Stimulated activated CD8-positive, alpha-beta memory T cell treated with anti-CD3 and anti-CD28 coated beads, Interleukin-4, amount 100 ng/mL, for 1 hour (primary cell): ENCODE measurements at places on chromosomes 6 and 20.

- no peak for DNase-seq
Measured at GRCh38 chr20:19885594-19885938, 127.5 kb downstream of the RIN2 start.

DNA sequence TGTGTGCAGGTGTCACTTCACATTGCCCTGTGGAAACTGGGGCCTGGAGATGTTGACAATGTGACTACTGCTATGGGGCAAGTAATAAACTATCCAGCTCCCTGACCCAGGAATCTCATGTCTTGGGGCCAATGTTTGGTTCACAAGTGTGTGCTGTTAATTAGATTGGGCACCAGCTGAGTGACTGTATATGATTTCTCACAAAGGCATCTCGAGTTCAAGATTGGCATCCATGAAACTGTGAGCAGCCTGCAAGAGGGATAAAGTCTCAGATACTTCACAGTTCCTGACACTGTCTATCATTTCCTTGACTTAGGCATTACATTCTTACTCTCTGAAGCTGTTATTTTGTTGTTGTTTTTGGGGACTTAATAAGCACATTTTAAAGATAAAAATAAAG, 264.0 kb downstream of the PRKN start:
- no peak for DNase-seq

- no peak for DNase-seq
Measured at GRCh38 chr20:61125546-61126180, 126.4 kb upstream of the CDH4 start.

- no peak for DNase-seq
Measured at GRCh38 chr6:14381829-14382677, 264.5 kb downstream of the CD83 start.

- DNase-seq: no peak
Measured at GRCh38 chr20:3203315-3204123, 963 bp downstream of the DDRGK1 start.

DNA sequence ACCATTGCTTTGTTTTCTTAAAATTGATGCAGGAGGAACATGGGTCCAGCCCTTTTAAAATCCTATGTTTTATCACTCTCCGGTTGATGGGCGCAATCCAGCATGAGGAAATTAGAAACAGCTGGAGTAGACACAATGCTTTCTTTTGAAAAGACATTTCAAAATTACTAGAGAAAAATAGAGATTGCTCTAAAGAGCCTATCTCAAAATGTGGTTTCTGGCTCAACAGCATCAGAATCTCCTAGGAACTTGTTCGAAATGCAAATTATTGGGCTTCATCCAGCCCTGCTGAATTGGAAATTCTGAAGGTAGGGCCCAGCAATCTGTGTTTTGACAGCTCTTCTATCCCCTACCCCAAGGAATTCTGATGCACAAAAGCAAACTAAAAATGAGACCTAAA, 190.8 kb upstream of the BMP2 start:
- no peak for DNase-seq

DNA sequence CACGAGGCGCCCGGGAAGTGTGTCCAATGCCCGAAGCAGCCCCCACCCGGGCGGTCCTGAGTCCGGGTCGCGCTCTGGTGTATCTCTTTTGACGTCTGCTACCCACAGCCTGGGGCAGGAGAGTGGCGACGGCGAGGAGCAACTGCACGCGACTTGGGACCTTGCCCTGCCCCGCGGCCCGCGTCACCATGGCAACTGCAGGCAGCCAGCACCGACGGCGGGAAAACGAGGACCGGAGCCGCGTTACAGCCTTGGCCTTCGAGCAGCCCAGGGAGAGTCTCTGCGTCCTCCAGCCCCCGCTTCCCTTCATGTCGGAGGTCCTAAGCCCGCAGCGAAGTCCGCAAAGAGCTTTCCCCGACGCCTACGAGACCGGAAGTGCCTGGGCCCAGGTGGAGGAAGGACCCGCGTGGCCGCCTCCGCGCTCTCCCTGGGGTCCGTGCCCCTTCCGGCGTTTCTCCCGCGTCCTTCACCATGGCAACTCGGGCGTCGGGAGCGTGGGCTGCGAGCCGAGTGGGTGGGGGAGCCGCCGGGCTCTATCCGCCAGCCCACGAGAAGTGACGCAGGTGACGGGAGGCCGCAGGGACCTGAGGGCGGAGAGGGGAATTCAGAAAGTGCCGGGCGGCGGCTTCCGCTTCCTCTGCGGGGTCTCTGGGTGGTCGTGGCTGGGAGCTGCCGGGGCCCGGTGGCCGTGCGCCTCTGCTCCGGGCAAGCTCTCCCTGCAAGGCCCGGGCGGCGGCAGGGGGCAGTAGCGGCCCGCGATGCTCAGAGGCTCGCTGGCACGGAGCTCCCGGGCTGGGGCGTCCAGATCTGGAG, 88.6 kb upstream of the TGM3 start:
- peak; percentile 9 for DNase-seq

- no peak for DNase-seq
Measured at GRCh38 chr6:43052842-43053544, 658 bp downstream of the CUL7 start.

GRCh38 chr6:11224252-11224965, 8.1 kb downstream of the NEDD9 start:
- DNase-seq: no peak

GRCh38 chr20:926670-927069, 10.5 kb upstream of the ANGPT4 start:
- DNase-seq: no peak

DNA sequence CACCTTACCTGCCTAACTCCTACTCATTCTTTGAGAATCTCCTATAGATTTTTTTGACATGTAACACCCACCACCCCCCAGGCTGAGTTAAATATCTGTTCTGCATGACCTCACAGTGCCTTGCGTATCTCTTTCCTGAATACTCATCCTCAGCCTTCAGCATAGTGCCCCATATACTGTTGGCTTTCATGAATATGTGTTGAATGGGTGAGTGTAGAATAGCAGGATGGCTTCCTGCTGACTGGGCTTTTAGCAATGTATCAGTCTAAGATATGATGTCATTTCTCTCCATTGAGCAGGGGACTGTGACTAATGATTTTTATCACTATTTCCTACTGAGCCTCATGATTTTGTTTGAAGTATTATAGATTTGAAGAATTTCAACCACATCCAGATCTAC, 361.6 kb upstream of the MARCKS start:
- no peak for DNase-seq

DNA sequence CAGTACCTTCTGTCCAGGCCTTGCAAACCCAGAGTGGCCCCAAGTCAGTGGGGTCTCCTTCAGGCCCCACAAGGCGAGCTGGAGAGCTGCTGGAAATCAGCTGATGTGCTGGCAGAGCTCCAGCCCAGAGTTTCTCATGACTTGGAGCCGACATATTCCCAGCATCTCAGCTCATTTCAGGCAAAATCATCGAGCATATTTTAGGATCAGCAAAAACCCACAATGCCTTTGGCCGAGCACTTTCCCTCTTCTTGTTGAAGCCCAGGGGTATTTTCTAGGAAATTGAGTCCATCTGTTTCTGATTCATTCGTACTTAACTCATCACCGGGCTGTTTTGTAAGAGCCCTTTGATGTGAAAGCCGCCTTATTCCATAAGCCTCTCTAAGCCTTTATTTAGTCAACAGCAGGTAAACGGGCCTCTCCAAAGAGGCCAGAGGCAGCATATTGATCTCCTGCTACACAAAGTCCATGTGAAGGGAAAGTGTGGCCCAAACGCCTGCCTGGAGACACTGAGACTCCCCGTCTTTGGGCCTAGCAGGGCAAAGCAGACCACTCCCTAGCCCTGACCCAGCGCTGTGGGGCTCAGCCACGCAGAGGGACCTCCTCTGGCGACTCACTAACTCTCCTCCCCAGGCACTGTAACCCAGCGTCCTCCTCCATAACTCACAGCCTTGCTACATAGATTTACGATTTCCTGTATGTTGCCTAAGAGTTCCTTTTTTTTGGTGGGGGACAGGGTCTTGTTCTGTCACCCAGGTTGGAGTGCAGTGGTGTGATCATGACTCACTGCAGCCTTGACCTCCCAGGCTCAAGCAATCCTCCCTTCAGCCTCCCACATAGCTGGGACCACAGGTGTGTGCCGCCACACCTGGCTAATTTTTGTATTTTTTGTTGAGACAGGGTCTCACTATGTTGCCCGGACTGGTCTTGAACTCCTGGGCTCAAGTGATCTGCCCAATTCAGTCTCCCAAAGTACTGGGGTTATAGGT, 12.1 kb upstream of the C20orf203 start:
- no peak for DNase-seq

- DNase-seq: no peak
Measured at GRCh38 chr6:149881066-149881766, 16.7 kb downstream of the RAET1E start.

DNA sequence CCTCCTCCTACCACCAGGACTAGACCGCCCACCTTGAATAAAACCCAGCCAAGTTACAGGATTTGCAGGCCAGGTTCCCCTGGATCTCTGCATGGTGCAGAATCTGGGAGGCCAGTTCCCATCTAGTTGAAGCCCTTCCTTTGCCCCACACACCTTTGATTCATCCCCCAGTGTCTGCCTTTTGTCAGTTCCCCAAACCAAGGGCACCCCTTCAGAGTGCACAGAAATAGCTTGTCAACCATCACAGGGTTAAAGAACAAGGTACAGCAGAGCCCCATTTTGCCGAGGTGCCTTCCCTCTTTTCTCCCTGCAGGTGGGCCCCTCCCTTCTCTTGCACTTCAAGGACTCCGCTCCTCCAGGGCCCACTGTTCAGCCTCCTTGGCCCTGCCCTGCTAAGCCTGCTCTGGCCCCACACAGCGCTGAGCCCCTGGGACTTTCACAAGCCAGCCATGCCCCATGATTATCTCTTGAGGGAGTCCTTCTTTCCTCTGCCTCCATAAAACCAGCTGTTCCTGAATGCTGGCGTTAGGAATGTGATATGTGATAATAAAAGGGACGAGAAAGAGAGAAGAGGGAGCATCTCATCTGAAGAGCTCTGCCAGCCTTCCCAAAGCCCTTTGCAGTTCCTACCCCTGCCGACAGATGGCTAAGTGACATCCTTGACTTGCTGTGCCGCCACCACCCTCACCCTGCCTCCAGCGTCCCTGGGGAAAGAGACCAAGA, 280.3 kb downstream of the CDC5L start:
- no peak for DNase-seq

GRCh38 chr6:111024681-111025080, 42.8 kb downstream of the RPF2 start:
- DNase-seq: no peak

- no peak for DNase-seq
Measured at GRCh38 chr20:40739841-40740240, 50.8 kb upstream of the MAFB start.

DNA sequence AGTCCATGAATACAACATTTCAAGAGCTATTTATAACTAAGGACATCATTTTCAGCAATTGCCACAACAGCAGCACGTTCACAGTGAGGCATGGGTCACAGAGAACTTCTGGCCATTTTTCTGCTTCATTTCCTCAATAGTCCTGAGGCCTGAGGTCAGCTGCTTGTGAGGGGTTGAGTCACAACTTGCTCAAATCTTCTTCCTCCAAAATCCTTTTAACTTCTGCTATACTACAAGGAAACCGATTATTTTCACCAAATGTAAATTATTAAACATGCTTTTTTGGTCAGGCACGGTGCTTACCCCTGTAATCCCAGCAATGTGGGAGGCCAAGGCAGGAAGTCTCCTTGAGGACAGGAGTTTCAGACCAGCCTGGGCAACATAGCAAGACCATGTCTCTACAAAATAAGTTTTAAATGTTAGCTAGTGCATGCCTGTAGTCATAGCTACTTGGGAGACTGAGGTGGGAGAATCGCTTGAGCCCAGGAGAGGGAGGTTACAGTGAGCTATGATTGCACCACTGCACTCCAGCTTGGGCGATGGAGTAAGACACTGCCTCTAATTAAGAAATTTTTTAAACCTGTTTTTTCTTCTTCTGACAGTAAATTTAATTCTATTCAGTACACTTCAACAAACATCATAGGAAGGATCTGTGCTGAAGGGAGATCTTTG, 11.1 kb upstream of the SLC16A10 start:
- no peak for DNase-seq

DNA sequence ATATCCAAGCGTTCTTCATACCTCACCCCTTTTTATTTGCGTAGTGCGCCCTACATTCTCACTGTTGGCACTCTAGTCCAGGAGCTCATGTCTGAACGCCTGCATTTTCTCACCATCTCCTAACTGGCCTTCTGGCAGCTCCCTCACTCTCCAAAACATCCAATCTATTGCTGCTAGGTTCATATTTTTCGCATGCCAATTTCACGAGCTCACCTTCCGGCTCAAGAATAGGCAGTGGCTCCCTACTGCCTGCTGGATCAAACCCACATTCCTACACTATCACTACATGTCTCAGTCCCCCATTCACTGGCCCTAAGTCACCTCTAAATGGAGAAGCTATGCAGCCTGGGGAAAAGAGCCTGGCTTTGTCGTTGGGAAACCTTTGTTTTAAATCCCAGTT, 115.0 kb downstream of the IPCEF1 start:
- no peak for DNase-seq

DNA sequence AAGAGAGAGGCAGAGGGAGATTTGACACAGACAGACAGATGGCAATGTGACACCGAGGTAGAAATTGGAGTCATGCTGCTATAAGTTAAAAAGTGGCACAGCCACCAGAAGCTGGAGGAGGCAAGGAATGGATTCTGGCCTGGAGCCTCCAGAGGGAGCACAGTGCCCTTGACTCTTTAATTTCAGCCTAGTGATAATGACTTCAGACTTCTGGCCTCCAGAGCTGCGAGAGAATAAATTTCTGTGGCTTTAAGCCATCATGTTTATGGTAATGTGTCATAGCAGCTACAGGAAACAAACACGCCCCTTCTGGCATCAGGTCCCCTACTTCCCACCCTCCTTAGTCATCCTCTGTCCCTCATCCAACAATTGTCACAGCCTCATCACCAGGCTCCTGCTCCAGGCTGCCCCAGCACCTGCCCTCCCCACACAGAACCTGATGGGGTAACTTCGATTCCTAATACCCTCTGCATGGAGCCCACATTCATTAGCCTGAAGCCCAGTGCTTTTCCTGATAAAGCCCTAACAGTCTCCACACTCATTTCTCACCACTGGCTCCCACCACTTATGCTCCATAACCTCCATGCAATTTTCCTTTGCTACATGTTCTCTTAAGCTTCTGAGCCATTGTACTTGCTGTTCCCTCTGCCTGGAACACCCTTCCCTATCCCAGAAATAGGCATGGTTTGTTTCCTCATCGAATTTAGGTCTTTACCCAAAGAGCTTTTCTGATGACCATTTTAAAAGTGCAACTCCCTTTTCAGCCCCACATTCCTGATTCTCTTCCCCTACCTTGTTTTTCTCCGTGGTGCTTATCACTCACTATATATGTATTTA, 69.7 kb upstream of the TOX2 start:
- DNase-seq: no peak

- no peak for DNase-seq
Measured at GRCh38 chr6:169345146-169345545, 91.5 kb upstream of the THBS2 start.

DNA sequence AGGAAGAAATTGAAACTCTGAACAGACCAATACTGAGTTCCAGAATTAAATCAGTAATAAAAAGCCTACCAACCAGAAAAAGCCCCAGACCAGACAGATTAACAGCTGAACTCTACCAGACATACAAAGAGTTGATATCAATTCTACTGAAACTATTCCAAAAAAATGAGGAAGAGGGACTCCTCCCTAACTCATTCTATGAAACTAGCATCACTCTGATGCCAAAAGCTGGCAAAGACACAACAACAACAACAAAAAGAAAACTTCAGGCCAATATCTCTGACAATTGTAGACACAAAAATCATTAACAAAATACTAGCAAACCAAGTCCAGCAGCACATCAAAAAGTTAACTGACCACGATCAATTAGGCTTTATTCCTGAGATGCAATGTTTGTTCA, 246.0 kb upstream of the RUNX2 start:
- DNase-seq: no peak

GRCh38 chr6:89139509-89140346, 6.1 kb upstream of the PM20D2 start:
- no peak for DNase-seq

- DNase-seq: no peak
Measured at GRCh38 chr6:105839266-105839665, 246.9 kb upstream of the PRDM1 start.
